T-helper 9 cell (primary cell): ENCODE measurements at places on chromosomes 3 and 15.

- no peak for DNase-seq
Observed at GRCh38 chr3:8450618-8451017, 51.0 kb upstream of the LMCD1 start.

GRCh38 chr15:66780973-66781718 is 79.1 kb downstream of the SMAD6 start:
- DNase-seq: no peak

- no peak for DNase-seq
Observed at GRCh38 chr3:161366094-161366493, 5.2 kb downstream of the SPTSSB start.

DNA sequence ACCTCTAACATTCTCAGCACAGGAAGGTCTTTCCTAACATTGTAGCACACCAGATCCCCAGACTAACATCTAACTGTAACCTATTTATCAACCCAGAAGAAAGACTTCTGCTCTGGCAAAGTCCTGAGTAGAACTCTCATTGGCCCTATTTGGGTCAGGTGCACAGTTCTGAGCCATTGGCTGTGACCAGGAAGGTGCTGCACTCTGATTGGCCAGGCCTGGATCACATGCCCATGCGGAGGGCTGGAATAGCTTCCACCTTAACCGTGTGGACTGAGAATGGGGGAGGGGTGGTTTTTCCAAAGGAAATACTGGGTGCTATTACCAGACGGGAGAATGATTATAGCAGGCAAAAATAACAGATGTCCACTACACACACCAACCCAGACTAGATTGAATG is 11.5 kb downstream of the FEZF2 start:
- DNase-seq: no peak

- no peak for DNase-seq
Observed at GRCh38 chr15:70376929-70377691, 279.4 kb upstream of the TLE3 start.

DNA sequence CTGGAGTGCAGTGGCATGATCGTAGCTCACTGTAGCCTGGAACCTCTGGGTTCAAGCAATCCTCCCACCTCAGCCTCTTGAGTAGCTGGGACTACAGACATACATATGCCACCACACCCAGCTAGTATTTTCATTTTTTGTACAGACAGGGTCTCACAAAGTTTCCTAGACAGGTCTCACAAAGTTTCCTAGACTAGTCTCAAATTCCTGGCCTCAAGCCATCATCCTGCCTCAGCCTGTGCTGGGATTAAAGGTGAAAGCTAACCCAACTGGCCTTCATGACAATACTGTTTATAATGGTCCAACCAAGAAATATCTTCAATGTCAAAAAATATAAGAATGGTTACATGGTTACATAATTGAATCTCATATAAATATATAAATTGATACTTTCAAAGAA is 24.0 kb downstream of the GPR176 start:
- no peak for DNase-seq

DNA sequence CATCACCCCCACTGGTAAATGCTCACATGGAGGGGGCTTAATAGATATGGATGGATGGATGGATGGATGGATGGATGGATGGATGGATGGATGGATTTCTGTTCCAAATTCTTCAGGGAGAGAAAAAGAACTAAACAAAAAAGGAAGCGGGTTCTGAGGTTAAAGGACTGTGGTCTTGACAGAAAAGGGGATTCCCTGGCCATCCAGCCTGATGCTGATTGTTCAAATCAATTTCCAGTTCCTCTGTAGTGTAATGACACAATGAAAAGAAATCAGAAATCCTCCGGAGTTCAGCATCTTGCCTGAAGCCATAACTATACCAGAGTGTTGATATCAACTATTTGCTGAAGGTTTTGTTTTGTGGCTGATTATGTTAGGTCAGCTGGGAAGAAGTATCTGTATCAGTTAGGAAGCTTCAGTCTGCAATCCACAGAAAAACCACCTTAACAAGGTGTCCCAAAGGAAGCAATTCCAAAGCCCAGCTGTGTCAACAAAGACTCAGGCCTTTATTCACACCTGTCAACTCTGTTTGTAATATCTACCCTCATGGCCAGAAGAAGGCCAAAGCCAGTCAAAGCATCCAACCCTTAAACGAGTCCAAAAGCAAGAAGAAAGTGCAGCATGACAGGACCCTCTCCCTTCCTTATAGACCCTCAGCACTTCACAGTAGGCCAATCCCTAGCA is 24.5 kb upstream of the RASA2 start:
- DNase-seq: no peak

DNA sequence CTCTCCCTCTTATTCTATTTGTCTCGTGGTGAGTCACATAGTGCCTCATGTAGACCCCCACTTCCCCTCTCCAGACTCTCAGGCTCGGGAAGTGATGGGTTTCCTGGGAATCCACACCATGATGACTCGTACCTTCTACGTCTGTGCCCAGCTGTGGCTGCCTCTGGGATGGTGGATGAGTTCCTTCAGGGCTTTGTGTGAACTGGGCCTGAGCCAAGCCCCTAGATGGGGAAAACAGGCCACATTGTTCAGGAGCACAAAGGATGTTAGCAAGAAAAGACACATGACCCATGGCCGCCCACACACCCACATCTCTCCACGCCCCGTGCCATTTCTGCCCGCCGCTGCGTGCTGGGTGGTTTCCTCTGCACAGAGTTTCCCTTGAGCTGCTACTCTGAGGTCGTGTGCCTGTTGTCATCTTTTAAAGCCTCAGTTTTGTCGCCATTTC is 10.5 kb downstream of the ISG20 start:
- peak; percentile 39 for DNase-seq
